ENCODE measurements at places on chromosomes 3 and 15.

DNA sequence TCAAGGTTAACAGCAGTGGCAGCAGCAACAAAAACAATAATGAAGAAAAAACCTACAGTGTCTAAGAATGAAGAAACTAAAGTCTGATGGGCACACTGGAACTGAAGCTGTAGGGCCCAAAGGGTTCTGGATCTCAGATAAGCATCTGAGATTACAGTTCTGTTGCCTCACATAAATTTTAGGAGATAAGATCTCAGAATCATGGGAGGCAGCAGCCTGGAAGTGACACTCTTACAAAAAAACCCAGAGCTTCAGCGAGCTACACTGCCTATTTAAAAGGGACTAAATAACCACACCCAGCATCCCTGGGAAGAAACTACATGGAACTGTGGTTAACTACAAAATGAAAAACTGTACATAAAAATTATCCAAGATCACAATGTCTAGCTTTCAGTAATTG lies 61.2 kb downstream of the PLD1 start:
- no peak overlapping the region for H3K27ac ChIP-seq
- no peaks in the 10 kb centered on the region for H3K36me3 ChIP-seq
- no peak for DNase-seq
- peaks cover 4% of the 10 kb centered on the region for H3K4me1 ChIP-seq
- peaks cover 43% of the 10 kb centered on the region for H3K27me3 ChIP-seq

DNA sequence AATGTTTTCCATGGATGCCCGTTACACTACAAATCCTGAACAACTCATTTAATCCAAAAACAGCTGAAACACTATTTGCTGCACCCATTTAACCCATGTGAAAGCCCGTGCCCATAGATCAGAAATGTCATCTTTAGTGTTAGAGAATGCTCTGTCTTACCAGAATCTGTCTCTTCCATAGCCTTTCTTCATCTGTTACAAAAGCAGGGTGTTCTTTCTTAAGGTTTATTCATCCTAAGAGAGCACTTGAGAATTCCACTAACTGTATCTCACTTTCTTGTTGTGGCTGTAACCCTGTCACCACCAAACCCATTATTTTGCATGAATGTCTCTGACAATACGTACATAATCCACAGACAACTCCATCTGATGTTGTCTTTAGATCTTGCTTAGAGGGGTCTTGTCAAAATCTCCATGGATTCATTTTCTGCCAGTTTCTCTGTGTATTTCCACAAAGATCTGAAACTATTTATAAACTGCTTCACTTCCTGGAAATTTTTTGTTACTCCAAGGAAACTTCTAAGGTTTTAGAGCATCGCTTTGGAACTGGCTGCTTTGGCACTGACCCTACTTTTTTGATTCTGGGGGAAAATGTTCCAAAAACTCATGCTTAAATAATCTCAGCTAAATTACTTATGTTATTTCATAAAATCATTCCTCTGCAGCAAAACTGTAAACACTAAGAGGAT lies 167.8 kb upstream of the CCDC54 start:
- no peaks in the 10 kb centered on the region for H3K36me3 ChIP-seq
- no peaks in the 10 kb centered on the region for H3K4me1 ChIP-seq
- no peak overlapping the region for H3K4me3 ChIP-seq
- peaks cover 17% of the 10 kb centered on the region for H3K27me3 ChIP-seq

DNA sequence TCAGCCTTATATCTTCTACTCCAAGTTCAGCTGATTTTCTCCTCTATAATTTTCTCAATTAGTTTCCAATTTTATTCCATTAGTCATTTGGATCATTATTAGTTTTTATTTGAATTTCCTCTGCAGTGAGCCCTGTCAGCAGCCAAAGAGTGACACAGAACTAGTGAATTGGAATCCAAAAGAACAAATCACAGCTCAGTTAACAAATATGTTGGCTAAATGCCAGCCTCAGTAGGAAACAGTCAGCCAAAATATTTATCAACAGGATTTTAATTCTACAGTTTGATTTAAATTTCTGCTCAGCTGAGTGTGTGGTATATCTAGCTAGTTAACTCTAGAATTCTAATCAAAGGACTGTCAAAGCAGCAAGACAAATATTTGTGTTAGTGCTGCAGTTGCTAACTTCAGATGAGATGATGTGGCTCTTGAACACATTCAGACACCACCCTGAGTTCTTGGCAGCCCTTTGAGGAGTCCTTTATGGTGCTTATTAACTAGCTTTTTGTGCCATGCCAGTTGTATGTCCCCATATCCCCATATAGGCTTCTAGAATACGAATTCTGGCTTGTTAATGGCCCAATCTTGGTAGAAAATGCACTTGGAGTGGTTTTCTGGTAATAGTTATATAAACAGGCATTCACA lies 194.5 kb downstream of the CPNE4 start:
- H3K4me3 ChIP-seq, result no peak overlapping the region
- H3K27me3 ChIP-seq, result no peaks in the 10 kb centered on the region
- H3K36me3 ChIP-seq, result no peaks in the 10 kb centered on the region
- no peak for DNase-seq

GRCh38 chr3:168271932-168272331 lies 176.2 kb upstream of the GOLIM4 start:
- H3K27ac ChIP-seq, result no peak overlapping the region
- no peaks in the 10 kb centered on the region for H3K27me3 ChIP-seq
- H3K36me3 ChIP-seq, result no peaks in the 10 kb centered on the region
- H3K4me3 ChIP-seq, result no peak overlapping the region
- no peaks in the 10 kb centered on the region for H3K4me1 ChIP-seq
- DNase-seq, result no peak

GRCh38 chr3:147354623-147355022 lies 51.7 kb downstream of the ZIC4 start:
- no peak for DNase-seq
- H3K4me3 ChIP-seq, result no peak overlapping the region
- no peak overlapping the region for H3K27ac ChIP-seq
- H3K4me1 ChIP-seq, result no peaks in the 10 kb centered on the region
- peaks cover 58% of the 10 kb centered on the region for H3K27me3 ChIP-seq

GRCh38 chr3:169054471-169054870 lies 609.0 kb downstream of the MECOM start:
- no peaks in the 10 kb centered on the region for H3K36me3 ChIP-seq
- no peaks in the 10 kb centered on the region for H3K27me3 ChIP-seq
- H3K4me1 ChIP-seq, result no peaks in the 10 kb centered on the region
- no peak overlapping the region for H3K27ac ChIP-seq

DNA sequence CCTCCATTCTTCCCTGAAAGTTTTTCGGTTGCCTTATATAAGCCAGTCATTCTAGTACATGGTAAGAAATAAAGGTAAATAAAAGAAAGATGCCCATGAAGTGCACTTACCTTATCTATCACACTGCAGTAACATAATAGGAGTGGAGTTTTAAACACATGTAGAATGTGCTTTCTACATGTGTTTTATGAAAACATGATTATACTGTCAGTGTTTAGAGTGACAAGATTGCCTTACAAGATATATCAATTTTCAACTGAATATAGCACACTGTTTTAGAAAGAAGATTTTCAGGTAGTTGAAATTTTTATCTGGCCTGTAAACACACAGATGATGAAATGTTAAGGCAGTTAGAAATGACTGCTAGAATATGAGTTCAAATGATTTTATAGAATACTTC lies 219.6 kb downstream of the EPHA3 start:
- no peaks in the 10 kb centered on the region for H3K27me3 ChIP-seq
- H3K4me1 ChIP-seq, result no peaks in the 10 kb centered on the region
- H3K36me3 ChIP-seq, result no peaks in the 10 kb centered on the region
- no peak overlapping the region for H3K27ac ChIP-seq

GRCh38 chr15:67927501-67928168 lies 87.8 kb upstream of the RNU6-1 start:
- no peak overlapping the region for H3K27ac ChIP-seq
- H3K4me1 ChIP-seq, result no peaks in the 10 kb centered on the region
- H3K36me3 ChIP-seq, result no peaks in the 10 kb centered on the region
- no peak overlapping the region for H3K4me3 ChIP-seq

DNA sequence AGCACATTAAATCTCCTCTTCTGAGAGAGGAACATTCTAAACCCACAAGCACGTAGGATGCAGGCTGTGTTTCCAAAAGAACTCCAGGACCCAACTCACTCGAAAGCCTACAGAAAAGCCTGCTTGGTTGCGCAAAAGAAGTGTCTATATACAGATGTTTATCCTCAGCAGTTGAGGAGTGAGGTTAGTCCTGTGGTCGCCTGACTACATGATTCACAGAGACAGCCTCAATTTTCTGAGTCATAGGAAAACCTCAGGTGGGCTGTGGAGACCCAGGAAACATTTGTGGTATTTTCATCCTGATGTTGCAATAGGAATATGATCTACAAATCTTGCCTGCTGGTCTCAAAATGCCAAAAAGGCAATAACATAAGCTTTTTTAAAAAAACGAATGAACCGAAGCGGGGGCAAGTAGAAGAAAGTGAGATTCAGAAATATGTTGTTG lies 183.8 kb upstream of the THRB start:
- no peak for DNase-seq
- no peak overlapping the region for H3K27ac ChIP-seq
- H3K27me3 ChIP-seq, result no peaks in the 10 kb centered on the region
- no peaks in the 10 kb centered on the region for H3K4me1 ChIP-seq

All from effector memory CD8-positive, alpha-beta T cell (primary cell).